ENCODE measurements at places on chromosomes 2 and 18.

DNA sequence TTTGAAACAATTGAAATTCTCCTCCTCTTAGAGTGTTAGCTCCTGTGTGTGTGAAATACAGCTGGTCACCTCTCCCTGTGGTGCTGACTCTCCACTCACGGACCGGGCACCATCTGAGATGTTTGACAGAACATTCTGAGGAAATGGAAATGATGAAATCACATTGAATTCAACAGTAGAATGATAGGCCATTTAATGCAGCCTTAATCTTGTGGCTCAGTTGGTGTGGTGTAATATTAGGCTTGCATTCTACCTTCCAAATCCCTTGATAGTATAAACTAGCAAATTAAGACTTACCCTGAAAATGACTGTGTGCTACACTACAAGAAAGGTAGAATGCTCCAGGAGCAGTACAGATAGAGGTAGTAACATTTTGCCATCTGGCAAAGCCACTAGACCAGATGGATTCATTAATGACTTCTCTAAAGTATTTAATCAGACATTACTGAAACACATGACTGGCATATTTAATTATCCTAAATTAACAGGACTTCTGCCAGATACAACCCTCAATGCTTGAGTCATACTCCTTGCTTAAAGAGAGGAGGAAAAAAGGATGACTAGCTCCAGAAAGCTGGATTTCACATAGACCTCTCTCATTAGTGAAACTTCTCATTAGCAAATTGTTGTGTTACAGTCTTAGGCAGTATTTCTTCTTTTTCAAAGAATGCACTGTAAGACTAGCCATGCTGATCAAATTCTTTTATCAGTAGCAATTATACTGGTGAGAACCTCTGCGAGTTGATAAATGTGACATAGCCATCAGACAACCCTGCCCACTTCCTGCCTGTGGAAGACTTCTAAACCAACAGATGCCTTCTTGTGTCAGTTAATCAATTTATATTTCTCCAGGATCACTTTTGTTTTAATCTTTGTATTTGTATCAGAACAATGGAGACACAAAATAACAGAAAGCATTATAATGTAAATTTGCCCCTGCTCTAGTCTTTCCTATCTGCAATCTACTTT, 80.6 kb downstream of the EML6 start:
- DNase-seq, result no peak

DNA sequence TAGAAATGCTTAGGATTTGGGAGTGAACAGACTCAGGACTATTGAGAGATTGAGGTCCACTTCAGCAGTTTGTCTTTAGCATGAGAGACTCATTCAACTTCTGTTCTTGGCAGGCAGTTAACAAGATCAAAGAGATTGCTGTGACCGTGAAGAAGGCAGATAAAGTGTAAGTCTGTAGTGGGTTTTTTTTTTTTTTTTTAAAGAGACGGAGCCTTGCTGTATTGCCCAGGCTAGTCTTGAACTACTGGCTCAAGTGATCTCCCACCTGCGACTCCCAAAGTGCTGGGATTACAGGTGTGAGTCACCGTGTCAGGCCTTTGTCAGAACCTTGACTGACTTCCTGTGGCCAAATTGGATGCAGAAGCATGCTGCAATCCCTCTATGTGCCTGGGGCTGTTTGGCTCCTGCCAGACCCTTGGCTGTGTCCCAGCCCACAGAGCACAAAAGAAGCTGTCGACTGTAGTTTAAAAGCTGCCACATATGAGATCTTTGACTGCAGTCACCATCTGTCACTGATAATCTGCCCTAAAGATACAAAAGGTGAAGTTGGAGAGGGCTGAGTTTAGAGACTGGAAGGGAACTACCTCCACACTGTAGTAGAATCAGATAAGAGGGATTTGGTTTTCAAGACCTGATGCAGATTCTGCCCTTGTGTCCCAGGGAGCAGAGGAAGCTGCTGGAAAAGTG, 9.9 kb downstream of the CCT7 start:
- peak; percentile 24 for DNase-seq

GRCh38 chr18:22789052-22789451, 144.1 kb upstream of the RBBP8 start:
- no peak for DNase-seq

GRCh38 chr2:217316743-217317142, 456.9 kb upstream of the TNP1 start:
- DNase-seq, result no peak

- no peak for DNase-seq
Measured at GRCh38 chr2:138515092-138515491, 13.5 kb downstream of the SPOPL start.

GRCh38 chr2:184004289-184004947, 593.9 kb upstream of the ZNF804A start:
- DNase-seq, result no peak

GRCh38 chr18:79508565-79509535, 113.1 kb downstream of the NFATC1 start:
- DNase-seq, result no peak

- DNase-seq, result no peak
Measured at GRCh38 chr2:8335801-8336200, 346.1 kb upstream of the ID2 start.

- no peak for DNase-seq
Measured at GRCh38 chr2:17506736-17507616, 11.3 kb downstream of the RAD51AP2 start.

- DNase-seq, result no peak
Measured at GRCh38 chr18:12593866-12594265, 64.0 kb downstream of the SPIRE1 start.

- no peak for DNase-seq
Measured at GRCh38 chr2:635687-636621, 41.3 kb downstream of the TMEM18 start.

DNA sequence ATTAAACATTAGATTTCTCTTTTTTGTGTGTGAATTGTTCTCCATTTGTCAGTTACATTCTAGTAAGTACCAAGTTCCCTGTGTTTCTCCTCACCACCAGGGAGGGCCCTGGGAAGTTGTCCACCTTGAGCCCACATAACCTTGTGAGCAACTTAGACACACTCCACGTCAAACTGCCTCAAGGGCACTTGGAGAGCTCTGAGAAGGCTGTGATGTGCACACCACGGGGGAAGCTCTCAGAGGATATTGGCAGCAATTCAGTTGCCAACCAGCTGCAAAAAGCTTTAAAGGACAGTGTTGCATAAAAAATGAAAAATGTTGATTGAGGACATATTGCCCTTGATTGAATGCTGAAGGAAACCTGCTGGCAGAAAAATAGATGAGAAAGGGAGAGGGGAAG, 743.6 kb downstream of the RNF144A start:
- no peak for DNase-seq

- DNase-seq, result no peak
Measured at GRCh38 chr18:45280481-45281276, 334.6 kb upstream of the SLC14A2 start.

DNA sequence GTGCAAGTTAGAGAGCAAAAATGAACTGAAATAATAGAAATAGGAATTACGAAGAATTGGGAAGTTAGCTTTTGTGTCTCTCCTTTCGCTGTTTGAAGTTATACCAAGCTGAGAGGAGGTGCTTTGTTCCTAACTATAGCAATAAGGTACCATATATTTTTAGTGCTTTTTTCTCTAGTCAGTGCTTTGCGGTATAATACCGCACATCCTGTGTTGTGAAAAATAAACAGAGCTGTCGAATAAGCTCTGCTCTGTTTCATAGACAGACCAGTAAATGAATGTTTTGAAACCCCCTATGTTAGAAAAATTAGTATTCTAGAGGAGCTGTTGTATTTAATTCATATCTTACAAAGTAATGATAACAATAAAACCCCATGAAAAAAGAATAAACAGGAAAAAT, 130.8 kb downstream of the MAP4K4 start:
- no peak for DNase-seq

- DNase-seq, result no peak
Measured at GRCh38 chr2:137255990-137256389, 490.6 kb downstream of the THSD7B start.

Data from cerebellar nuclear complex (tissue), 1 donor.